ENCODE measurements at places on chromosomes 4 and X.

DNA sequence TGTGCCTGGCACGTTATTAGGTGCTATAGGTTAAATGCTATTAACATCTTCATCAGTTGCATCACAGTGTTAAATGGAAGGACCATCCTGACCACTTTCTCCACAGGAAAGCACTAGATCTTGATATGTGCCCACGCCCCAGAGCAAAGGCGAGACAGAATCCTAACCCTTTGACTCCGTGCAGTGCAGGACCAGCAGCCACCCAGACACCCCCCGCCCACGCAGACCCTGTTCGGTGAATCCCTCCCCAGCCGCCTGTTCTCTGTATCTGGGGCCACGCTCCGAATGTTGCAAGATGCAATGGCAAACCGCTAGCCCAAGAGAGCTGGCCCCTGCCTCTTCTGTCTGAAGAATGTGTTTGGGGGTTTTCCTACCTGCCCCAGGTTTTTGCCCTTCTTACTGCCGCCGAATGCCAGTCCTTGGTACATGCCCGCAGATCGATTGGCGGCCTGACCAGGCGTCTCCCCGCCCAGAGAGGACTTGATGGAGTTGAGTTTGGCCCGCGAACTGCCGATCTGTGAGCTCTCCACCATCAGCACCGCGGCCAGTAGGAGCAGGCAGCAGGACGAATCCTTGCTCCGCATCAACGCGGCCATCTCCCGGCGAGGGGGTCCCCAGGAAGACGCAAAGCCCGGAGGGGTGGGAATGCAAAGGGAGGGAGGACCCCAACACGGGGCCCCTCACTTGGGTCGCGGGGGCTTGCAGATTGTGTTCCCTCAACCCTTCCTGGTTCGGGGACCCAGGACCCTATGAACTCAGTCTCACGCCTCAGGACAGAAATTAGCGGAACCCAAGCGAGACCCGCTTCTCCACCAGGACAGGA lies 906 bp downstream of the DKK2 start:
- no peak for DNase-seq

DNA sequence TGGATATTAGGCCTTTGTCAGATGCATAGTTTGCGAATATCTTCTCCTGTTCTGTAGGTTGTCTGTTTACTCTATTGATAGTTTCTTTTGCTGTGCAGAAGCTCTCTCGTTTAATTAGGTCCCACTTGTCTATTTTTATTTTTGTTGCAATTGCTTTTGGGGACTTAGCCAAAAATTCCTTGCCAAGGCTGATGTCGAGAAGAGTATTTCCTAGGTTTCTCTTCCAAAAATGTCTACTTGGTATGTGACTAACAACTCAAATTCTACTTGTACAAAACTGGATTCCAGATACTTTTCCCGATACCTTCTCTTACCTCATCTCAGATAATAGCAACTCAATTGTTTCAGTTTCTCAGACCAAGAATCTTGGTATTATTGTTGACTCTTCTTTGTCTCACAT lies 142.4 kb upstream of the GLRA2 start:
- DNase-seq: no peak

- DNase-seq: no peak
Observed at GRCh38 chr4:69787879-69788278, 27.5 kb upstream of the SULT1B1 start.

- DNase-seq: no peak
Observed at GRCh38 chr4:6085691-6086628, 67.7 kb upstream of the C4orf50 start.

DNA sequence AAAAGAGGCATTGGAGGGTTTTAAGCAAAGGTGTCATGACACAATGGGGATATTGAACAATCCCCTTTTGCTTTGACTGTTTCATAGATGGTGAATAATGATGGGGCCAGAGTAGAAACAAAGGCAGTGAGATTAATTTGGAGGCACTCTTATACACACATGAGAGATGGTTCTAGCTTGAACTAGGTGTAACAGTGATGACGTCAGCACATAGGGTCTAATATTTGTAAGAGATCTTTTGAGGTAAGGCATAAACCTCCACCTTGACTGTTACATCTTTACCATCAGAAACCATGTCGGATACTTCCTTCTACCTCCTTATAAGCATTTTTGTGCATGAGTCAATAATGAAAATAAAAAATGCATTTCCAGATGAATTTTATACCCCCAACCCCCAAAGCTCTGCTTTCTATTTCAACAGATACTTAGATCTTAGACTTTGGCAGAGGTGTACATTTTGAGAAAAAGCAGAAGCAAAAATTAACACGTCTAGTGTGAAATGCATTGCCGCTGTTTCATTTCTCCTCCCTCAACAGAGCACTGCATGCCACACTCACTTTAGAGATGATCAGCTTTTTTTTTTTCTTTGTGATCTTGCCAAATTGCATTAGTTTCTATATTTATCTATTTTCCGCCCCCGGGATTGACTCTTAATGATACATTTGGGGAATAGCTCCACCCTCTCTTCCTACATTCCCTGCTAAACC lies 87.2 kb downstream of the HS3ST1 start:
- no peak for DNase-seq

Data from erythroblast (primary cell).